ENCODE measurements at places on chromosomes 5 and 9.

DNA sequence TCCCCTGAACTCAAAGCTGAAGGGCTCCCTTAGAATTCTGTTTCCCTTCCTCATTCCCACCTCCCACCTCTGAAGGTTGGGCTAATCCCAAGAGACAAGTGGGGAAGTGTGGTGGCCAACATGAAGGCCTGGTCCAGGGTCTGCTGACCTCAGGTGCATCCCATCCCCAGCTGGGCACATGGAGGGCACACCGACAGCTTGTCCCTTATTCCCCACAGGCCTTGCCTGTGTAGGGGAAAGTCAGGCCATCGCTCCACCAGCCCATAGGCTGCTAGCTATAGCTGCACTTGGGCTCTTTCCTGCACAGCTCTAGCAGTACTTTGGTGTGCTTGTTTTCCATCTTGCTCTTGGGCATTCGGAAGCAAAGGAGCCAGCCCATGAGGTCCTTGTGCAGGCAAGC, 247.7 kb downstream of the CDH12 start:
- DNase-seq: no peak

- DNase-seq: no peak
Measured at GRCh38 chr9:95840074-95840473, 35.4 kb upstream of the ERCC6L2 start.

DNA sequence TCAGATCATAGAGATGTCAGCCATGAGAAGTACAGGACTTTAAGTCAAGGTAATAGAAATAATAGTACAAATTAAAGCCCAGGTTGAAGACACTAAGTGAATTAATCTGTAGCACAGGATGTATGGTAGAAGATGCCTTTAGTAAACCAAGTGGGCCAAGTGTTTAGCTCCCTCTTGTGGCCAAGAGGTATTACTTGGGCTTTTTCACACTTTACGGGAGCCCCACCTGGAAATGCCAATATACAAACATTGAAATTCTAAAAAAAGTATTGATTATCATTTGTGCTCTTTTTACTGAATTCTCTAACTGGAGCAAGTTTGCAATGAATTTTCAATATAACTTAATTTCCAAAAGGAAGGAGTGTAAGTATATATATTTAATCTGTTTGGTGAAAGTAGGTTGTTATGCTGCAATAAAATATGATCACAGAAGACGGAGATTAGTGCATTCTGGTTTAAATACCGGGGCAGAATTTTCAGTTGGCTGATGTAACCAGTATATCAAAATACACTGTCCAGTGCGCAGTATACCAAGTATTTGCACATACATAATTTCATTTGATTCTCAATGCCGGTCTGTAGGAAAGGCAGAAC, 84.7 kb downstream of the PARP8 start:
- DNase-seq: peak; percentile 17

- DNase-seq: no peak
Measured at GRCh38 chr5:61805101-61805500, 473.0 kb downstream of the ZSWIM6 start.

GRCh38 chr9:70945301-70945700, 176.1 kb downstream of the TRPM3 start:
- DNase-seq: no peak

GRCh38 chr5:82278711-82279370, 687 bp upstream of the RPS23 start:
- DNase-seq: no peak

DNA sequence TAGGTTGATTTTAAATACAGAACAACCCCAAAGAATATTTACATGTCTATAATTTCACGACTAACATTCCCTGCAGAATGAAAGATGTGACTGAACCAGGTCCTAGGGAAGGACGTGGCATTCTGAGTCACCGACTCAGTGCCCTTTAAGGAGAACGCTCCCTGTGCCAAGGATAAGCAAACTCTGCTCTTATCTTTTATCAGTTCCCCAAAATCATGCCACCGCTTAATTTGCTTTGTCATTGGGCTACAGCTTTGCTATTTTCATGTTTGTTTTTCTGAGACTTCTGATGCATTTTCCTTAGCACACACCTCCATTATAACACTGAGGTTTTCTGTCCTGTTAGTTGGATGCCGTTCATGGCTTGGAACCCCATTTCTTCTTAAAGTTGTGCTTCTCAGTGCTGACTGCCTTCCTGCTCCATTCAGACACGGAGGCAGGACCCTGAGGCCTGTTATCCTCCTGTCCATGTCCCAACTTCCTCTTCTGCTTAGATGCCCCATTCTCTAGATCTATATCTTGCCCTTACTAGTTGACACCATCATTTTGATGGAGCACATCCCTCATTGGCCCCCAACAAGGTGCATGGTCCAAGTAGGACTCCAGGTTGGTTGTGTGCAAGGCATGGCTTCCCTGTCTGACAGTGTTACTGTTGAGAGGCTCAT, 11.2 kb upstream of the SEMA4D start:
- DNase-seq: no peak

- DNase-seq: no peak
Measured at GRCh38 chr5:168342151-168342825, 50.8 kb downstream of the WWC1 start.

DNA sequence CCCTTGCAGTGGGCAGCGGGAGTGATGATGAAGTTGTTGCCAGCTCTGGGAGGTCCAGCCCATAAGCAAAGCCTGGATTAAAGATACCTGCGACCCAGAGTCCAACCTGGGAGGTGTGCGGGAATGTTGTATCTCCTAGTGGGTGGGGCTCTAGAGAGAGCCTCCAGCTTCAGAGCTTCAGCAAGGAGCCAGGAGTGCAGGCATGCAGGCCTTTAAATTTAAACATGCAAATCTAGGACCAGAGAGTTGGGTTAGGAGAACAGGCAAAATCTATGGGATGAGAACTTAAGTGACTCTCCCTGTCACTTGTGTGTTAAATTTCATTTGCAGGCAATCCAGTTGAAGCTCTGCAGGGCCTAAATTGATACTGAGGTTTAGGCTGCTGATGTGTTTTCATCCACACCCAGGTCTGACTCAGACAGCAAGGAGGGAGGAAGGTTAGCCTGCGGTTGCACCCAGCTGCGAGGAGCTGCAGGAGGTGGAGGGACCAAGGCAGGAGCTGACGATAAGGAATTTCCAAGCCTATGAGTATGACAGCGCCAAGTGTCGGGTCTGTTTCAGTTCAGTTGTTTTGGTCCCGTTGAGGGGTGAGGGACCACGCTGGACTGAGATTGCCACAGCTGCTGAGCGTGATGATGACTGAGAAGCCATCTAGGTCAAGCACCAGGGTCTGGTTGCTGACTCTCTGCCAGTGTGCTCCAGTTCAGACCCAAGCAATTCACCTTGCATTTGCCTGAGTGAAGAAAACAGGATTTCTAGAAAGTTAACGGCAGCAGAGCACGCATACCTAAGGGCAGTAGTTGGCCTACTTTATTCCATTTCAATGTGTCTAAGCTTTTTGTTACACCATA, 243.0 kb downstream of the ICE1 start:
- DNase-seq: no peak

DNA sequence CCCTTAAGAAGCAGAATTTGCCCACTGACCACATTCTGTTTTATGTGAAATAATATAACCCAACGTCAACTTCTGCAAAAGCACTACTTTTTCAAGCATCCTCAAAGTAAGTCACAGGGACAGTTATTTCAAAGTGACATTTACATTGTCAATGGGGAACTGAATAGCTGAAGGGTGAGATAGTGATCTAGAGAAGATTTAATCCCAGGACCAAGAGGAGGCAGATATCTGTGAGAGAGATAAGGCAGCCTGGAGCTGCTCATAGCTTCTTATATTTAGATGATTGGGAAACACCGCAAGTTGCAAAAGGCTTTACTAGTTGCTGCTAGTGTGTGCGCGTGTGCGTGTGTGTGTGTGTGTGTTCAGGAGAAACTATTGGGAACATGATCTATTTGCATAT, 210.4 kb upstream of the RFX3 start:
- DNase-seq: no peak

- DNase-seq: no peak
Measured at GRCh38 chr5:137306903-137307302, 192.2 kb downstream of the SPOCK1 start.

DNA sequence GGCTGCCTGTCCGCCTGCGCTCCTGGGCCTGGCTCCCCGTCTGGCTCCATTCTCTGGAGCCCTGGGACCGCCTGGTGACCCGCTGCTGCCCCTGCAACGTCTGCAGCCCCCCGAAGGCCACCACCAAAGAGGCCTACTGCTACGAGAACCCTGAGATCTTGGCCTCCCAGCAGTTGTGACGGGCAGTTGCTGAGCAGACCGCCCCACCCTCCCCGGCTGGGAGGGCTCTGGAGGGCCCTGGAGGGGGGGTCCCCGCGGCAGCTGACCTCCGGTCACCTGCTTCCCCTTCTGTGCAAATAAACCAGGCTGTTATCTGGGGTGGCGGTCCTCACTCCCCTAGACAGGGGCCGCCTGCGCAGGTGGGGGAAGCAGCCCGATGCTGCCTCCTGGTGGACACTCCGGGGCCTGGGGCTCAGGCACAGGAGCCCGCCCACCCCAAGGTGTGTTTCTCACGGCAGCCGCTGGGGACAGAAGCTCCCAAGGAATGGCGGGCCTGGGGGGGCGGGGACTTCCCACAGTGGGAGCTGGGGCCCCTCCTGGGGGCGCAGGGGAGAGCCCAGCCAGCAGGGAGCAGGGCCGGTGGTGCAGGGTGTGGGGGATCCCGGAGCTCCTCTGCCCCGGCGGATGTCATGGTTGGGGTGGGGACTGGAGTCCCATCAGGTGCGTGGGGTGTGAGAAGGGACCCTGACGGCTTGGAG, 4.7 kb upstream of the TUBB4B start:
- peak; percentile 85 for DNase-seq

DNA sequence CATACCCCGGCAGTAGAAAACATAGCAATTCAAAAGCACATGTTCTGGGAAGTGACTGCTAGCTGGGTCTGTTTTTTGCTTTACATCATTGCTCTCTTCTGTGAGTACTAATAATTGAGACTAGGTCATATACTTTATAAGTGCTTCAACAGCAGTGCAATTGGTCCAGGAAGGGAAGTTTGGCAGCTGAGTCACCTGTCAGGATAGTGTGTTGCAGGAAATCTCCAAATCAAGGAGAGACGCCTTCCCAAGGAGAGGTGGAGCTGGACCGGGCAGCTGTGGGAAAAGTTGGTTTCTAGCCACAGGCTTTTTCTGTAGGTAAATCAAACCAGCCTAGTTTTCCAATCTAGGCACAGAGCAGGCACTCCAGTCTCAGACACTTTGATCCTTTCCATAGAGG, 330.1 kb downstream of the ENC1 start:
- DNase-seq: no peak
